Activated CD8-positive, alpha-beta memory T cell treated with anti-CD3 and anti-CD28 coated beads for 4 hours (primary cell): ENCODE measurements at places on chromosomes 1 and 21.

- DNase-seq, result no peak
Observed at GRCh38 chr1:208329300-208329699, 85.1 kb upstream of the PLXNA2 start.

DNA sequence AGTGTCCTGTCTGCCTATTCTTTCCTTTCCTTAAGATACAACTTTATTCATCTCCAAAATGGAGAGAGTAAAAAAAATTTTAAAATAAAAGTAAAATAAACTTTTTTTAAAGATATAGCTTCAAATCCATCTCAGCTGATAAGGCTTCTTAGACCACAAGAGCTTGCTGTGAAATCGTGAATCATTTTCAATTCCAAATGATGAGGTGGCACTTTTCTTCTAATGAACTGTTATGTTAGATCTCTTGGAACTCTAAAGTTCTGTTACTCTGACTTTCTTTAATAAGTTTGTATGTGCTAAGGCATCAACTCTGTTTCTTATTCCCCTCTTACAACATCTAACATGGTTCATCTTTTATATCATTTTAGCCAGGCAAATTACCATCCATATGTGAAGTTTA lies 4.5 kb downstream of the SH3GLB1 start:
- DNase-seq, result no peak

- DNase-seq, result no peak
Observed at GRCh38 chr1:19735440-19736127, 64.1 kb downstream of the TMCO4 start.

- no peak for DNase-seq
Observed at GRCh38 chr1:66752000-66752592, at the start of gene DYNLT5. TSS of gene DYNLT5 (plus strand) at chr1:66752459. CDS start at chr1:66754659, 2,200 bp downstream.

GRCh38 chr1:86852782-86853408 lies 61.0 kb downstream of the SELENOF start:
- DNase-seq, result no peak

DNA sequence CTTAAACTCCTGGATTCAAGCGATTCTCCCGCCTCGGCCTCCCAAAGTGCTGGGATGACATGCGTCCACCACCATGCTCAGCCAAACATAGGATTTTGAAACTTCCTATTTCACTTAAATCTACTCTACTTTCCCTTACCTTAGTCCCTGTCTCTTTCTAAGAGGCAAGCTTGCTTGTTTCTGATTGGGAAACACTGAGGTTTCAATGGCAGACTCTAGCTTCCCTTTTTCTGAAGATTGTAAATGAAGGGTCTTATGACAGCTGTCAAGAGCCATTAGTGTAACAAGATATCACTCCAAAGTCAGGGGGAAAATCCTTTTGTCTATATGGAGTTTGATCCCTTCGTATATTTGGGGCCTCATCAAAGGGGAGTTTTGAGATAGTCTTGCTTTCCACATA lies 23.5 kb upstream of the LMO4 start:
- DNase-seq, result no peak

DNA sequence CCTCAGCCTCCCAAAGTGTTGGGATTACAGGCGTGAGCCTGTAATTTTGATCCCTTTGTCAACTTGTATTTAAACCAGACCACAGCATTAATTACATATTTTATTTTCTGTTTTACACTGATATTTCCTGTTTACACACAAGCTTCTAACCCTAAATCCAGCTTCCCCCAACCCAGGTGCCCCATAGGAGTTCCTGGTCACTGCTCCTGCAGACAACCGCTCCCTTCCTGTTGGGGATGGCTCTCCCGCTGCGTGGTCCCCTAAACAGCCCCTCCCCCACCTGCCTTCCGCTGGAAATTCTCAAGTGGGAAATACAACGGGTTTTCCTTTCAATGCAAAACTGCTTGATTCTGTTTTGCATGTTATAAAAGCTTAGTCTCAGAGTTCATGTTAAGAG lies 3.7 kb downstream of the CSTB start:
- DNase-seq, result no peak

DNA sequence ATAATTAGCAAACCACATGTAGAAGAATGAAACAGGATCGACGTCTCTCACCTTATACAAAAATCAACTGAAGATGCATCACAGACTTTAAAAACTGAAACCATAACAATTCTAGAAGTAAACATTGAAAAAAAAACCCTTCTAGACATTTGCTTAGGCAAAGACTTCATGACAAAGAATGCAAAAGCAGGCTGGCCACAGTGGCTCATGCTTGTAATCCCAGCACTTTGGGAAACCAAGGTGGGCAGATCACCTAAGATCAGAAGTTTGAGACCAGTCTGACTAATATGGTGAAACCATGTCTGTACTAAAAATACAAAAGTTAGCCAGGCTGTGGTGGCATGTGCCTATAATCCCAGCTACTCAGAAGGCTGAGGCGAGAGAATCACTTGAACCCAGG lies 1351.7 kb downstream of the MRPL39 start:
- no peak for DNase-seq

DNA sequence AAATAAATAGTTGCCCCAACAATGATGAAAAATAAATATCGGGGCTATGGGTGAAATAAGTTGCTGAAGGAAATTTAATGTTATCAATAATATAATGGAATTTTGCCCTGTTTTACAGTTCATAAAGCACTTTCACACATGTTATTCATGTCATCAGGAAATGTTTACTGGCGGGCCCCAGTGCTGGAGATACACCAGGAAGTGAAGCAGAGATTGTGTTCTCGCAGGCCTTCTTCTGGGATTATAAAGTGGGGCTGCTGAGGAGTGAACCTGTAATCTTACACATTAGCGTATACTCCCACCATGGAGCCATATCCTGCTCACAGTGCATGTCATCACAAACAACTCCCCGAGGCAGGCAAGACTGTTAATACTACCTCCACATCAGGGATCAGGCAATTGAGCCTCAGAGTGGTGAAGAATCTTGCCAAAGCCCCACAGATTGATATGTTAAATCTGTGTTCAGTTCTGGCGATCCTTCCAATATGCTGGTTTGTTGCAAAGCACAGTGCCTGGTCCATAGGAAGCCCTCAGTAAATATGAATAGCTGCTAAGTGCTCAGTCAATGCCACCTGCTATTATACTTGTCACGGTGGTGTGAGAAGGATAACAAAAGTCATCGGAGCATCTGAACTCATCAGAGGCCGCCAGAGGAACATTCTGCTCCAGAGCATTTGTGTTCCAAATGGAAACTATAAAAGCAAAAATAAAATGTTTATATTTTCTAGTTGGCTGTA lies 104.4 kb upstream of the UBE2U start:
- no peak for DNase-seq

DNA sequence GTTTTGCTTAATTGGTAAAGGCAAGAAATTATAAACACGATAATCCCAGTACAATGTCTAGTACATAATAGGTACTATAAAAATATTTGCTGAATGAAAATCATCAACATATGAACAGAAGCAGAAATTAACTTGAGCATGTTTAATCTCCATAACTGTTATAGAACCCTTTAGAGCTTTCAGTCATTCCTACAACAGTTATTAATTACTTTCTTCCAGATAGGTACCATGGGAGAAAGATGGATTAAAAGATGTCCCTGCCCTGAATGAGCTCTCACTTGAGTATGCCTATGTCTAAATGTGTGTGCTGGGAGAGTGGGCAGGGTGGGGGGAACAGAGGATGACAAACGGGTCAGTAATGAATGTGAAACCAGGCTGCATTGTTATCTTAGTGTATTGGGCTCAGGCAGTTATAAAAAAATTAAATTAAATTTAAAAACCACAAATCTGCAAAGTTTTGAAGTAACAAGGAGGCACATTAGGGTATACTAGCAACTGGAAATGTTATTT lies 2.4 kb downstream of the EPS15 start:
- DNase-seq, result no peak

- DNase-seq, result no peak
Observed at GRCh38 chr1:77866296-77866695, 22.1 kb upstream of the NEXN start.
